Renal cortex interstitium (tissue), 15 donors: ENCODE measurements at places on chromosomes 5 and 9. TPM values are rescaled to one million over a fixed set of nuclear protein-coding genes. Genes with fewer than 3 reads are reported as not detected.

- DNase-seq = no peak
These were observed 11.2 kb upstream of the EGR1 start for GRCh38 chr5:138454121-138454520.

DNA sequence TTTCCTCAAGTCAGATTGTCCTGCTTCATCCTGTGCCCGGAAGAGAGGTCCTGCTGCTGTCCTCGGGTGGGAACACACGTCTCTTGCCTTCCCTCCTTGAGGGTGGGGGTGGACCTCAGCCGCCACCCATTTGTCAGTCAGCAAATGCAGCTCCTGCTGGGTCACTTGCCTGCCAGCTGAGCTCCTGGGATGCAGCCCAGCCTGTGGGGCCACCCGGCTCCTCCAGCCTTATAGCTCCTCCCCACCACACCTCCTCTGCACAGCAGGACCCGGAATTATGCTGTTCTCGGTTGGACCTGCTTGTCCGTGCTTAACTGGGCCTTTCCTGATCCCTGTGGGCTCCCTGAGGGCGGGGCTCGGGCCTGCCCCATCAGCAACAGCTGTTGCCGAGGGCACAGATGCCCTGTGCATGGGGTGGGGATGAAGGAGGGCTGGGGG lies 52.7 kb downstream of the RXRA start:
- DNase-seq = no peak

DNA sequence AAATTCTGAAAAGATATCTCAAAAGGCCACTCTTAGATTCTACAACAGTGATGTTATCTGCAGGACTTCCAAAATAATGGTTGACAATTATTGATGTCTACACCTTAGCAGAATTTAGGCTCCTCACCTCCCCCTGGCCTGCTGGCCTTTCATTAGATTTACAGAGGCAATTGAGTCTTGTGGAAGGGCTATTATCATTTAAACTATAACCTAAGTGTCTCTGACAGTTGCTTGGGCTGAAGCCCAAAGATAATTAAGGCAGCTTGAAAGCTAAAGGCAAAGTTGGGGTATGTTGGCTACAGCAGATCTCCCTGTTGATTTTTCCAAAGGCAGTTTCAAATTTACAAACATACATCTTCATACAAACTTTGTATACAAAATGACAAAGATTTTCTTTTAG lies 912.3 kb downstream of the TAF11L14 start:
- DNase-seq = no peak

DNA sequence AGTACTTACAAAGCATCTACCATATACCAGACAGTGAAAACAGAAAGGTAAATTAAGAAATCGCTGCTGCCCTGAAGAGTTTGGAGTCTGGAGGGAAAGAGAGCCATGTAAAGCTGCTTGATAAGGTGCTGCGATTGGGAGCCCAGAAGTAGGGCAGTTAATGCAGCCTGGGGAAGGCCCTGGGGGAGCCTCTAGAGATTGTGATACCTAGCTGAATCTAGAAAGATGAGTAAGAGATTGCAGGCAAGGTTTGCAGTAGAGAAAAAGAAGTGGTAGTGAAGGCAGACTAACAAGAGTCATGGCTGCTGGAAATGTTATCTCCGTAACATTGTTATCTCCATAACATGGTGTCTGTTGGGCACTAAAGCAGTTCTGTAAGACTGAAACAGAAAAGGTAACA lies 24.0 kb upstream of the GLIPR2 start:
- no peak for DNase-seq

DNA sequence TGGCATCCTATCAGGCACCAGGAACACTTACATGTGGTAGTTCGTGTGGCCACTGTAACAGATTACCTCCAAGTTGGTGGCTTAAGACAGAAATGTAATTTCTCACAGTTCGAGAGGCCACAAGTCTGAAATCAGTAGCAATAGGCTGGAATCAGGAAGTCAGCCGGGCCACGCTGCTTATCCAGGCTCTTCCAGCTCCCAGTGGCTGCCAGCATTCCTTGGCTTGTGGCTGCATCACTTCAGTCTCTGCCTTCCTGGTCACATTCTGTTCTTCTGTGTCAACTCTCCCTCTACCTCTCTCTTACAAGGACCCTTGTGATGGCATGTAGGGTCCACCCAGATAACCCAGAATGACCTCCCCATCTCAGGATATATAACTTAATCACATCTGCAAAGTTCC lies 78.7 kb upstream of the MSX2 start:
- no peak for DNase-seq

DNA sequence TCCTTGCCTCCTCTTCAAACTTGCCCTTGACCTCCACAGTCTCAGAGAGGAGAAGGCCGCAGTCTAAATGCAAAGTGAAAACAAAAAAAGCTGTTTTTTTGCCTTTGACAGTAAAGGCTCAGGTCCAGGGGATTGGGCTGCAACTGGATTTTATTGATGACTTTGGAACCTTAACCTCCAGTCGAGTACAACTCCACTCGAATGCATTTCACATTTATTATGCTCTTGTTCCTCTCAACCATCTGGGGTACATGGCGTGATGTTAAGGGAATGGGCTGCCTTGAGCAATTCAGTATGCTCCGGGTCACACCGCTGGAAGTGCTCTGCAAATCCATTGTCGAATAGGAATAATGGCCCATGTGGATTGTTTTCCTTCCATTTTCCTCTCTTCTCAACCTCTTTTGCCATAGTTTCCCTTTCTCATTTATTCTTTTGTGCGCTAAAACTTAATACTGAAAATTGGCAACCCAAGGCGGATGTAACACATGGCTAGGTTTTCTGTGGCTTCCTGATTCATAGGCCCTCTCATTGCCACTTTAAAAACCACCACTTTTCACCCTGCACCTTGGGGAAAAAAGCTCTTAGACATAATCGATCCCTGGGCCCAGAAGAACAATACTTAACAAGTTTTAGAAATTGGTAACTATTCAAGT lies 34.3 kb downstream of the ITK start:
- DNase-seq = no peak

DNA sequence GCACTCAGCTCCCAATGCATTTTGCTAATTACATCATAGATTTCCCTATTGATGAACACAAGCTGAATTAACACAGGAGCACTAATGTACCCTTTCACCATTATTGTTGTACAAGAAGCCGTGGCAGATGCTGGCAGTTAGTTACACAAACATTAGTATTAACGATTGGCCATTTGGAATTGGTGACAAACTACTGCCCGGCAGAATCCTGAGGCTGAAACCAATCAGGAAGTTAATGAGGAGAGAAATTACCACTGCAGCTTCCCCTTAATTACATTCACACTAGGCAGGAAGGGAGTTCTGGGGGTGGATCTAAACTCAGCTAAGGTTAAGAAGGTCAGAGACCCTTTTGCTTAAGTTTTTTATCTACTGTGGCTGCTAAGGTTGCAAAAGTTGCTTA lies 9.6 kb upstream of the DMRT3 start:
- no peak for DNase-seq

DNA sequence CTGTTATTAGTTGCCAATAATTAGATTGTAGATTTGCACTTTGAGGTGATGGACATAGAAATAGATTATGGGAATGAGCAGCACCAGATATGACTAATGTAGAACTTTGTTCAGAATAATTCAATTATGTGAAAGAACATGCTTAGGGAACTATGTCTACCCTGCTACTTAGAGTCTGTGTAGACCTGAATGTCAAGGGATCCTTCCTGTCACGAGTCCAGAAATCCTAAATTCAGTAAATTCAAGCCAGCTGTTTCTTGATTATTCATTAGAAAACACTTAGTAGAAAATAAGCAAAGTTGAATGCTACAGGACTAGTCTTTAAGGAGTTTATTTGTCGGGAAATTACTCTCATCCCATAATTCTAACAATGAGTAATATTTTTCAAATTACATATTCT lies 887.3 kb upstream of the SEMA6A start:
- DNase-seq = no peak

DNA sequence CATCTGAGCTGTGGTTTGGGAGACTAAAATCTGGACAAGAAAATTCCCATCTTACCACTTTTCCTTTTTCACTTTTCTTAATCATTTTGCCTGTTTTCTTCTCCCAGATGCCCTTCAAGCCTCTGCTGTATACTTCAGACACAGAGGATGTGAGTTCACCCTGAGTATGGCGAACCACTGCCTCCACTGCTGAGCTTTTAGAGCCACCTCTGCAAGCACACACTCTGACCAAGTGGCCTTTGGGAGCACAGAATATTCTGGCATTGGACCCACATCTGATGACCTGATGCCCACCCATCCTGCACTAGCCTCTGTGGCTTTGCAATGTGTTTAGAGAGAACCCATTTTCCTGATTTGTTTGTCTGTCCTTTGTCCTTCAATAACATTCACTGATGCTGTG lies 32.5 kb downstream of the TERT start:
- no peak for DNase-seq

- no peak for DNase-seq
These were observed 171.4 kb downstream of the GRIA1 start for GRCh38 chr5:153661897-153662296.

DNA sequence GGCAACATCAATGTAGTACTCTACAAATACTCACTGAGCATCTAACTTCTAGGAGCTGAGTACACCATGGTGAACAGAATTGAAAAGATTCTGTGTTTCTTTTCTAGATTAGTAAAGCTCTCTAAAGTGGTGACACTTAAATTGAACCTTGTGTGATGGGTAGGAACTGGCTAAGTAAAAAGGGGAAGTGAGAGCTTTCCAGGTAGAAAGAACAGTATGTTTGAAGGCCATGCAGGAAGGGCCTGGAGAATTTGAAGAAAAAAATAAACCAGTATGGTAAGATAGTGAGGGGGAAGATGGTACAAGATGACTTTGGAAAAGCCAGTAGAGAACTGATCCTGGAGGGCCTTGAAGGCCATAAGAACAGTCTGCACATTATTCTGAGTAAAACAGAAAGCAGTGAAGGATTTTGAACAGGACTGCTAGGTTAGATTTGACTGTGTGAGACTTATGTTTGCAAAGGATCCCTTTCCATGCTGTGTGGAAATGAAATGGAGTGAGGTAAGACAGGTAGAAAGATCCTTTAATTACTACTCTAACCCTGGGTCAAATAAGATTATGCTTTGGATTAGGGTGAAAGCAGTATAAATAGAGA lies 46.7 kb upstream of the UBQLN1 start:
- no peak for DNase-seq

DNA sequence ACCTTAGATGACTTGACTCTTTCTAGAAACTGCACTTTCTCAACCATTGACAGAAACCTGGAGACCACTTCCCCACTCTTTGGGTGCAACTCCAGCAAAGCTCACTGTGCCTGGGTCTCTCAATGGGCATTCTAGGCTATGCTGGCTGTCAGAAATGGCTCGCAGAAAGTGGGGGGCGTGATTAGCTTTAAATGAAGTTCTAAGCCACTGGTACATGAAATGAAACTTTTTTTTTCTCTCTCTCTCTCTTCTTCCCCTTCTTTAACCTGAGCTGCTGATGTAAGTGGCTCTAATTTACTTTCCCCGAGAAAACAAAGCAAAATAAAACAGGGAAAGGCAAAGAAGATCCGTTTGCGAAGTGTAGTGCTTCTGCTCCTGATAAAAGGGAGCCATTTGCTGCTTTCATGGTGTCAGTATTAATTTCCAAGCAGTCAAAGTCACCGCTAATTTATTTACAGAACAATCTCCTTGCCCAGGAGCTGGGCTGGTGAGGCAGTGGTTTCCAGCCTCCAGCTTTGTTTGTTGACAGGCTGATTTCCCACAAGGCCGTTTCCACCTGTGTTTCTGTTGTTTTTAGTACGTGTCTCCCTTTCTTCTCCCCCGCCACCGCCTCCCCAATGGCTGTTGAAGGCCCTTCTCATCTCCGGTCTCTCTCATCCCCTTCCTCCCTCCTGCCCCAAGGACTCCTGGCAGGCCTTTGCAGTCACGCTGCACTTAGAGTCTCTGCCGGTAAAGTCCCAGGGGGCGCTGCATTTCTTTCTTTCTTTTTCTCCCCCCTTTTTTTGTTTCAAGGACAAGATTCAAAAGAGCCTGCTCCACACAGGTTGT lies 422.9 kb downstream of the EBF1 start:
- no peak for DNase-seq

- no peak for DNase-seq
These were observed 20.2 kb downstream of the ZNF474 start for GRCh38 chr5:122149321-122150090.

DNA sequence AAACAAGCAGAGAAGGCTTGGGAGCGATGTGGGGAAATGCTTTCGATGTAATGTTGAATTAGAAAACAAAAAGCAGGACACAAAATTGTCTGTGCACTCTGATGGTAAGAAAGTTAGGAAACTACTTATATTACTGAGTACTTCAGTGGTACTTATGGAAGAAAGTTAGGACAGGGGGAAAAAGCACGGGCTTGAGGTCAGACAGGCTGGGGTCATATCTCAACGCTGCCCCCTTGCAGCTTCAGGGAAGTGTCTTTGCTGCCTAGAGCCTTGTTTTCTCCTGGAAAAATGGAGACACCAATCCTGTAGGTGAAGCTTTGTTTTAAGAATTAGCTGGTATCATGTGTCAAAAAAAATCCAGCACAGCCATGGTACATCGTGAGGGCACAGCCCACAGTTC lies 23.0 kb downstream of the NEURL1B start:
- DNase-seq = no peak

DNA sequence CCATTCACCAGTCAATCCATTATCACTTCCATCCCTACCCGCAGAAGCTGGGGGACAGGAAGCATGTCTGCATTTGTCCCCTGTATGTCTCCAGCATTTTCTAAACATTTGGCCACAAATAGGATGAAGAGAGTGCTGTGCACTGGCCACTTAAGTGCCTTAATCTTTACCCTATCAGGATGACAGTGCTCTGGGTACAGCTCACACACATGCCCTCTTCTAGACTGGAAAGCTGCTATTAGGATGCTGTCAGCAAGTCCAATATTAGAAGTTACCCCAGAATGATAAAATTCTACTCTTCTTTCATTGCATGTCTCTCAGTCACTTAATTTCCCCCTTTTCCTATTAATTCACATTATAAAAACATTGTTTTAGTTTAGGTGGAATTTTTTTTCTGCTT lies 168.4 kb downstream of the RASEF start:
- no peak for DNase-seq

- DNase-seq = no peak
These were observed 4.6 kb downstream of the NRG2 start for GRCh38 chr5:140038373-140038957.

DNA sequence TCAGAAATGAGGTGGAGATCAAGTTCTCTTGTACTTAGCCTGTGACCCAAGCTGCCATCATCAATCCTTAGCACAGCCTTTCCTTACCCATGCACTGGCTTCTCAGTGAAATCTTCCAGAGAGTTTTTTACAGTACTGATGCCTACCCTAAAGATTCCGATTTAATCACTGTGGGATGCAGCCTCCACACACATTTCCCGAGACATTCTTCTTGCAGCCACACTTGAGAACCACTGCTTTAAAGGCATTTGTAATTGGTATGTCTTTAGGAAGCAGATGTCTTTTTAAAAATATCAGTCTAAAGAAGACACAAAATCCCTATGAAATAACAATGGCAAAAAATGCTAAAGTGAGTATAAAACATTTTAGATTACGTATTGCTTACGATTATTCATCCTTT lies 17.3 kb upstream of the GLIS3 start:
- no peak for DNase-seq

The SLC27A6 gene
- polyA plus RNA-seq = 1.4 TPM

The ADAMTS19 gene
- 6.4 TPM for polyA plus RNA-seq

The GLDC gene
- polyA plus RNA-seq = 19.0 TPM

The LRRTM2 gene
- 1.9 TPM for polyA plus RNA-seq

The PCDHB5 gene
- polyA plus RNA-seq = 8.5 TPM

The HSPB3 gene
- 0.13 TPM for polyA plus RNA-seq

The TXNDC8 gene
- polyA plus RNA-seq = not detected

The BHMT2 gene
- 38.7 TPM for polyA plus RNA-seq

The ENTREP1 gene
- polyA plus RNA-seq = 2.4 TPM
